ENCODE measurements at places on chromosomes 1 and 21.

DNA sequence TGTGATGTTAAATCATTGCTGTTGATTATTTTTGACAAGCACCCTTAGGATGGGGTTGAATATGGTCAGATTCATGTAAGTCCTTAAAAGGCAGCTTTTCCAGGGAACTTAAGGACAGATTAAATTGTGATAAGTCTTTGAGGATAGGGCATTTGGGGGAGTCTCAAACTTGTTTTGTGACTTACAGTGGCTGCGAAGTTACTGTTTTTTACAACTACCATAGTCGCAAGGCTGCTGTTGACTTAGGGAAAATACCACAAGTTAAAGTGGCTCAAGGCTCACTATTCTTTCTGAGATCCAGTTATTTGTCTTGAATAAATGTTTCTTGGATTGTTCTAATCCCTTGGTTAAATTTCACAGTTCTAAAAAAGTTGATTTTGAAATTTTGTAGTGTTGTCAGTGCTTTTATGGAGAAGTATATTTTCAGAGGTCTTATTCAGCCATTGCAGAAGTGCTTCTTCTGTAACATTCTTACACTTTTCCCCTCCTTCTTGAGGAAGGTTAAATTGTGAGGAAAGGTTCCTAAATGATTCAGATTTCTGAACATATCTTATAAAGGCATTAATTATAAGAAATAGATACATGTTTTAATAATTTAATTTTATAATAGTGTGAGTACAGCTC is 47.0 kb upstream of the MPC2 start:
- no peak for DNase-seq

GRCh38 chr21:18403735-18404450 is at the start of gene TMPRSS15:
Gene TMPRSS15, minus strand, starts transcription at chr21:18403785. Its CDS starts 163 bp downstream, at chr21:18403622.
- DNase-seq: no peak

DNA sequence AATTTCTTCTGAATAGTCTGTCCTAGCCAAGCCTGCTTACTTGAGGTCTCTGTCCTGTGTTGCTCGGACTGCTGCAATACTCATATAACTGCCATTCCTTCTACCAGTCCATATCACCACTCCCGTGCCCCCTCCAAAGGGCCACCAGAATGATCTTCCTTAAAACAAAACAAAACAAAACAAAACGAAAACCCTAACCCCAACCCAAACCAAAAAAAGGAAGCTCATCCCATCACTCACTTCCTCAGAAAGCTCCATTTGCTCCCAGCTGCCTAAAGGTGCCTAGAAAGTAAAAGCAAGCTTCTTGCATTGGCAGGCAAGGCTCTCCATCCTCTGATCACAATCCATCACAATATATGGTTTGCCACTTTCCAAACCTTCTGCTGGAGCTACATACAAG is 20.3 kb downstream of the USP24 start:
- DNase-seq: no peak

DNA sequence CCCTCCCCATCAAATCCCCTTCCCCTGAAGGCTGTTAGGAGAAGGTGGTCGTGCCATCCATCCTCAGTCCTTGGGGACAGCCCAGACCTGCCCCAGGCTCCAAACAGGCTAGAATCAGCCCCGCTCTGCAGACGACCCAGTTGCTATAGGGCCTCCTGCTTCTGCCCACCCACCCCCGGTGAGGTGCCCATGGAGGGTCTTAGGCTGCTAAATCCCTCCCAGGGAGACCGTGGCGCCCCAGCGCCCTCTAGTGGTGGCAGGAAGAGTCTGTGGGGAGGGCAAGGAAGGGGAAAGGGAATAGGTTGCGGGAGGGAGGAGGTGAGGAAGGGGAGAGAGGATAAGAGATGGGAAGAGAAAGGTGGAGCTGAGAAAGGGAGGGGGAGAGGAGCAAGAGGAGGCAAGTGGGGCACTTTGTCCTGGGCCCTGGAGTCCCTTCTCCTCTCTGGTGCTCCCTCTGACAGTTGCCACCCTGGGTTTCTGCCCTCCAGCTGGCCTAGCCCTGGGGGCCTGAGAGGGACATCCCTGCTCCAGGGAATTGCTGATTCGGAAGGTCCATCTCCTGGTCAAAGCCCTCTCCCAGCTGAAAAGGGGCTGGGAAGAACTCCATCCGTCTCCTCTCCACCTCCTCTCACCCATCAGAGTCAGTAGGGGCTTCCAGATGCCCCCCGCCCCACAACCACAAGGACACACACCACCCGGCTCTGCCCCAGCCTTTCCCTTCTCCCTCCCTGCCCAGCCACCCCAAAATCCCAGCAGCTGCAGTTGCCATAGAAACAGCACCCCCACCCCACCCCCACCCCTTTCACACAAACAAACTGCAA is 55.4 kb downstream of the CAMK2N1 start:
- DNase-seq: peak; percentile 50

DNA sequence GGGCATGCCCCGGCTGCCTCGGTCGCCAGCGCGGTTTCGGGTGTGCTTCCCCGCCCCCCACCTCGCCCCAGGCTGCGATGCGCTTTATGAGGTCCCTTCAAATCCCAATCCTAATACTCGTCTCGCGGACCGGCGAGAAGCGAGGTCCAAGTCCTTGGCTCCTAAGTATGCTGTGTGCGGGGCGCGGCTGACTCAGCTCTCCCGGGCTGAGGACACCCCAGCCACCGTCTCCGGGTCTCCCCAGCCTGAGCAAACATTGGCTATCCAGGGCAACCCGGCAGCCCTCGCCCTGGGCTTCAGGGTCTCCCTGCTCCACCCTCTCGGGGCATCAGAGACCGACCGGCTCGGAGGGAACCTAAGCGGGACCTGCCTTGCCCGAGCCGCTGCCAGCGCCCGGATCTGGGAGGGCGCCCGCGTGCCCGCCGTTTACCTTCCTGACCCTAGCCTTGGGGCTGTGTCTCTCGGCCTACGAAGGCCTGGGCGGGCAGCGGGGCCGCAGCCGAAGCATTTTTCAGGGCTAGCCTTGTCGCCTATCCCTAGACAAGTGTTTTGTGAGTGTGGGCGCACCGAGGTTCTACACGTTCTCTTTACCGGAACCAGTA is 1.2 kb downstream of the ITPKB start:
- peak; percentile 78 for DNase-seq

DNA sequence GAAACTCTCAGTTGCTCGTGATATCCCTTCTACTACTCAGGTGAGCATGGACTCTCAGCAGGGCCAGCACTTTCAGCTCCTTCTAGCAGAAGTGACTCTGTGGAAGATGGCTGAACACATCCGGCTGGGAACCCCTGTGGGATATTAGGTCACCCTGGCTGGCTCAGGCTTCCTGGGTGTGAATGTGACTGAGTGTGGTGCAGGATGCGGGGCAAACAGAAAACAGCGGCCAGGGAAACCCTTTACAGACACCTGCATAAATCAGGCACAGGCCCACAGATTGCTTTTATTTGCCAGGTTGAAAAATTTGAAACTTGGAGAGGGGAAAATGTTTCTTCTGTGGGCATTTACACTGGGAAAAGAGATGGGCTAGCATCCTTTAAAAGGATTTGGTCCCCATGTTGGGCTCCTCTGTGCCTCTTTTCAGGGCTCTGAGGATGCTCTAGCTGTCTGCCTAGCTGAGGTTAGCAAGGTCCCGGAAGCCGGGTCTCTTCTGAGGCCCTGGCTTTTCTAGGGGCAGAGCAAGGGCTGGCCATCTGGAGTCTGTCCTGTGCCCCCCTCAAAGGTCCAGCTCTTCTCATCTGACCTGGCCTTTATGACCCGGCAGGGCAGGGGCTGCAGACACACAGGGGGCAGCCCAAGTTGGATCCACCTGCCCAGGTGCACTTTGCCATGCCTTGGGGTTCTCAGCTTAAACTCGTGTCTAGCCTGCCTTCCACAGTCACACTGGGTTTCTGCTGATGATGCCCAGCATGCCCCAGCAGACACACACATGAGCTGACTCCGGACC is 243.0 kb downstream of the SIPA1L2 start:
- DNase-seq: no peak

GRCh38 chr1:174874331-174875053 is 125.3 kb upstream of the CACYBP start:
- peak; percentile 41 for DNase-seq

DNA sequence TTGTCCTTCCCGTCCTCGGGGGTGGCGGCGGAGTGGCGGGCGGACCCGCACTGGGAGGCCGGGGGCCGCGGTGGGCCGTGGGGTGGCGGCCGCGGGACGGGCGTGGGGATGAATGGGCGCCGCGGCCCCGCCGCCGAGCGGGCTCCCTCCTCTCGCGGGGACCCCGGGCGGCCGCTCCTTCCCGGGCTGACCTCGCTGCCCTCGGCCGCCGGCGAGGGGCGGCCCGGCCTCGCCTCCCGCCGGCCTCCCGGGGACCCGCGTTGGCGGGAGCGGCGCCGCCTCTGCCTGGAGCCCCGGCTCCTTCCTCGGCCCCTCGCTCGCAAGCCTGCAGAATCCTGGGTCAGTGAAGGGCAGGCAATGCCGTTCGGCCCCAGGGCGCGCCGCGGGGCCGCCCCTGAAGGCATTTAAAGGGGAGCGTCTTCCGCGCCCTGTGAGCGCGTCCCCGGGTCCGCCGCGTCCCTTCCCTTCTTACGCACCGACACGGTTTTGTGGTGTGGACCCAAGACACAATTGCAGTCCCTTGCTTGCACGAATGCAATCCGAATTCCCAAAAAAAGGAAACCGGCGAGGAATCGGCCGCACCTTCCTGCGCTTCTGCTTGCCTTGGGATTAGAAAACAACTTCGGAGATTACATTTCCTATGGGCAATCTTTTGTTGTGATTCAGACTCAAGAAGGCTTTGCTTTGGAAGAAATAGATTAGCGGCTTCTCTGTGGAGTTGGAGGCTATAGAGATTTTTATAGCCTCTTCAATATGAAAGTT is 776 bp downstream of the ITSN1 start:
- peak; percentile 68 for DNase-seq

GRCh38 chr1:198726455-198726854 is 87.6 kb downstream of the PTPRC start:
- no peak for DNase-seq

- no peak for DNase-seq
These were observed 115.5 kb downstream of the HMGB4 start for GRCh38 chr1:33979341-33979740.

DNA sequence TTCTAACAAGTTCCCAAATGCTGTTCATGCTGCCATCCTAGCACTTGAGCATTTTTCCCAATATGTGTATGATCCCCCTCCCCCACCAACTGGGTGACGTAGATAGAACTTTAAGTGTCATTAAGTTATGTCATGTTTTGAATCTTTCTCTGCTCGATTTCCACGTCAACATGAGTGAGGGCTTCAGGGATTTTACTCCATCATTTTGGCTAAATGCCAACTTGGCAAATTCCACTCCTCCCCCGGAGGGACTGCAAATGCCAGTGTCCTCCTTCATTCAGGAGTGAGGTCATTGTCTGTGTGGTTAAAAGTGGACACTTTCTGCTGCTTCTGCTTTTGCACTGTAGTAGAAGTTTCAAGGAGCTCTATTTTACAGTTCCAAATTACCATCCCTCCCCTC is 201.7 kb downstream of the FGGY start:
- no peak for DNase-seq

- DNase-seq: no peak
These were observed 160.2 kb downstream of the VAV3 start for GRCh38 chr1:107804741-107805140.

DNA sequence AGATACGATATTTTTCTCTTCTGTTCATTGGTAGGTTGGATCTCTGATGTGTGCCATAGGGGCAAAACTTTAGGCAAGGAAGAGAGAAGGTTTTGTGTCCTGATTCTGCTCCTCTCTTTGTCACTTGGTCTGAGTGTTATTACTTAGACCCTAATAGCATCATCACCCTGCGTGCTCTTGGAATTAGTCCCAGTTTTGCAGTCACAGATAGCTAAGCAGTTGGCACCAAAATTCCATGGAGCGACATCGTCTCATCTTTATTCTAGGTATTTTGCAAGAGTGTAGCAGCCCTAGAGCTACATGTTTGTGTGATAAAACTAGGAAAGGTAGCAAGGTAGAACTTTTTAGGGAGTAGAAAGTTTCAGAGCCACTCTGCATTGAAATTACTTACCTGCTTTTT is 23.8 kb downstream of the PIP5K1A start:
- DNase-seq: no peak

DNA sequence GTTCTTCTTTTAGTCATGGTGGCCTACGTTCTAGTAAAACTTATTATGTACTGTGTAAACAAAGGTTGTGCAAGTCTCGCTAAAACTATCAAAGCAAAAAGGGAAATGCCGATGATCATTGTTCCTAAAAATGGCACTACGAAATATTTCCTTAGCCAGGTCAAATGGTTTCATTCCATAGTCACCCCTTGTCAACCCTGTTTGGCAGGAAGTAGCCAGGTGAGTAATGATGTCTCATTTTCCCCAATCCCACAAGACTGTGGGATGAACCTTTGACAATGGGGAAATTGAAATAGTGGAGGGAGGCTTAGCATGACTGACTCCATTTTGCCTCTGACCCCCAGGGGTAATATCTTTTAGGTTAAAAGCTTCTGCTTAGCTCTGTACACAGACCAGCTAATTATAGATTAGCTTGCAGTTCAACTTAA is 5.6 kb upstream of the REN start:
- no peak for DNase-seq

- DNase-seq: no peak
These were observed 23.5 kb upstream of the MPZL1 start for GRCh38 chr1:167698313-167698712.

- DNase-seq: peak; percentile 61
These were observed 71.1 kb downstream of the MATN1 start for GRCh38 chr1:30652152-30652841.

DNA sequence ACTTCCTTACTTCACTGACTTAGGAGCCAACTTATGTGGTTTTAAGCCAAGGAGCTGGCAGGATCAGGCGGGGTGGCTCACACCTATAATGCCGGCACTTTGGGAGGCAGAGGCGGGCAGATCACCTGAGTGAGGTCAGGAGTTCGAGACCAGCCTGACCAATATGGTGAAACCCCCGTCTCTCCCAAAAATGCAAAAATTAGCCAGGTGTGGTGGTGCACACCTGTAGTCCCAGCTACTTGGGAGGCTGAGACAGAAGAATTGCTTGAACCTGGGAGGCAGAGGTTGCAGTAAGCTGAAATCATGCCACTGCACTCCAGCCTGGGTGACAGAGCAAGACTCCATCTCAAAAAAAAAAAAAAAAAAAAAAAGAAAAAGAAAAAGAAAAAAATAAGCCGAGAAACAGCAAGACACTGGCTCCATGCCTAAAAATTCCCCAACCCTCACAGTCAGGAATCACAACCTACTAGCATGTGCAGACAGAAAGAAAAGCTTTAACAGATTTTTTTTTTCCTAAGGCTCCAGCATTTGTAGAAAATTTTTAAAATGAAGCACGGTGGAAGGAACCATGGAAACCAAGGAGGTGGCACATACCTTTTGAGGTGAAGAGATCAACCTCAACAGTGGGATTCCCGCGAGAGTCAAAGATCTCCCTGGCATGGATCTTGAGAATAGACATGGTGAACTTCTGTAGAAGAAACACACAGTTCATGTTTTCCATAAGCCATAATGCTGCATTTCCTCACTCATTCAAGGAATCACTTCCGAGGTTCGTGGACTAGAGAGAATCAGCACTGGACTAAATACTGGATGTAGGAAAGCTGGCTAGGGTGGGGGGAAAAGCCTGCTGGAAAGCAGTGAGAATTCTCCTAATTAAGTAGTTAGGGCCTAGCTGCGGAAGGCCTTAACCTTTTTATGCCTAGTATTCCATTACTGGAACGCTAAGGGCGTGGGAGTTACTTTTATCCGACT is 4.0 kb downstream of the ENO1 start:
- no peak for DNase-seq

All from NCI-H69 (cell line).